ENCODE measurements at places on chromosomes 5 and 9. TPM values are rescaled to one million over a fixed set of nuclear protein-coding genes. Genes with fewer than 3 reads are reported as not detected.

The COMMD10 gene
- total RNA-seq: 24.7 TPM

The ZNG1C gene
- 15.6 TPM for total RNA-seq

The SUSD3 gene
- not detected for total RNA-seq

The SLCO6A1 gene
- not detected for total RNA-seq

The C5orf46 gene
- not detected for total RNA-seq

The GPX8 gene
- 131 TPM for total RNA-seq

The CCDC192 gene
- not detected for total RNA-seq

The MCIDAS gene
- total RNA-seq: not detected

The PCDHB13 gene
- 1.2 TPM for total RNA-seq

The FAM169A gene
- 4.7 TPM for total RNA-seq

The SPINK13 gene
- total RNA-seq: not detected

The CARD6 gene
- 18.0 TPM for total RNA-seq

The PCDHB2 gene
- 6.8 TPM for total RNA-seq

The KLHL3 gene
- total RNA-seq: 0.73 TPM

The FAM81B gene
- not detected for total RNA-seq

The SCGB3A2 gene
- not detected for total RNA-seq

The ROR2 gene
- total RNA-seq: 26.4 TPM

The SPINK5 gene
- total RNA-seq: not detected

The DNM1 gene
- 119 TPM for total RNA-seq

The ZFP37 gene
- 4.5 TPM for total RNA-seq

The IFNA13 gene
- not detected for total RNA-seq

The LHX3 gene
- not detected for total RNA-seq

The PTBP3 gene
- total RNA-seq: 45.3 TPM

The PRPF4 gene
- 17.0 TPM for total RNA-seq

The TEK gene
- total RNA-seq: 0.73 TPM

Data from hair follicle dermal papilla cell (primary cell).